ENCODE measurements at places on chromosomes 16 and 17. TPM values are rescaled to one million over a fixed set of nuclear protein-coding genes. Genes with fewer than 3 reads are reported as not detected.

The TNFSF13 gene
- 156 TPM for total RNA-seq

GRCh38 chr16:12124742-12125141 lies 148.2 kb downstream of the SNX29 start:
- no peaks in the 10 kb centered on the region for H3K27me3 ChIP-seq
- no peak overlapping the region for H3K27ac ChIP-seq
- no peak overlapping the region for H3K4me3 ChIP-seq
- H3K4me1 ChIP-seq, result peaks cover 3% of the 10 kb centered on the region
- no peak for DNase-seq

GRCh38 chr16:12941896-12942295 lies 40.5 kb downstream of the SHISA9 start:
- no peak overlapping the region for H3K4me3 ChIP-seq
- no peak for DNase-seq
- H3K4me1 ChIP-seq, result no peaks in the 10 kb centered on the region
- no peaks in the 10 kb centered on the region for H3K36me3 ChIP-seq
- H3K27me3 ChIP-seq, result no peaks in the 10 kb centered on the region

GRCh38 chr17:8630227-8630801 lies at the start of gene MYH10:
TSS of gene MYH10 (minus strand) at chr17:8630725. CDS start at chr17:8623246, 7,479 bp downstream.
- peak within 1 kb of the TSS; percentile 89 for H3K27ac ChIP-seq
- no peak for DNase-seq
- H3K36me3 ChIP-seq, result no peaks in the 10 kb centered on the region
- peaks cover 20% of the 10 kb centered on the region for H3K27me3 ChIP-seq
- H3K4me1 ChIP-seq, result peaks cover 12% of the 10 kb centered on the region

GRCh38 chr16:50697881-50698767 lies 4.7 kb downstream of the NOD2 start:
- peak overlapping the region; percentile 77 for H3K27ac ChIP-seq
- H3K27me3 ChIP-seq, result no peaks in the 10 kb centered on the region
- peak; percentile 77 for DNase-seq
- peak overlapping the region; percentile 27 for H3K4me3 ChIP-seq
- peaks cover 26% of the 10 kb centered on the region for H3K4me1 ChIP-seq

Data from upper lobe of left lung (tissue), 6 donors.